Right ventricle myocardium superior (tissue), 1 donor: ENCODE measurements at places on chromosomes 2 and 18. TPM values are rescaled to one million over a fixed set of nuclear protein-coding genes. Genes with fewer than 3 reads are reported as not detected.
A peak's percentile ranks its signal among the peaks of the same experiment; 100 is the strongest.

DNA sequence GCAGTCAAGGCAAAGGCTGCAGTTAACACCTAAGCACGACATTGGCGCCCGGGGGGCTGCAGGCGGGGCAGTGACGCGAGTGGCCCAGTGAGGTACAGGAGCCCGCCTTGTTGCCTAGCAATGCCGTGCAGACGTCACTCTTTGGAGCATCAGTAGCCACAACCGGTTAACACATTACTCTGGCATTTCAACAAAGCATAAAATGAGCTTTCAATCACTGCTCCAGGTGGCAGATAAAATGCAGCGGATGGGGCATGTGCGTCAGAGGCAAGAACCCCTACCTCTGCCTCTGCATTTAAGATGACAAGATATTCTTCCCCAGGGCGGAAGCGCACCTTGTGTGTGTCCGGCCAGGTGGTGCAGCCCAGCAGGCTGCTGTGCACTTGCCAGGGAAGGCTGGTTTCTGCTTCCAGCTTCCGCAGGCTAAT lies 139.4 kb downstream of the MTCL1 start:
- DNase-seq: no peak

Gene TRIM43
- not detected for total RNA-seq

DNA sequence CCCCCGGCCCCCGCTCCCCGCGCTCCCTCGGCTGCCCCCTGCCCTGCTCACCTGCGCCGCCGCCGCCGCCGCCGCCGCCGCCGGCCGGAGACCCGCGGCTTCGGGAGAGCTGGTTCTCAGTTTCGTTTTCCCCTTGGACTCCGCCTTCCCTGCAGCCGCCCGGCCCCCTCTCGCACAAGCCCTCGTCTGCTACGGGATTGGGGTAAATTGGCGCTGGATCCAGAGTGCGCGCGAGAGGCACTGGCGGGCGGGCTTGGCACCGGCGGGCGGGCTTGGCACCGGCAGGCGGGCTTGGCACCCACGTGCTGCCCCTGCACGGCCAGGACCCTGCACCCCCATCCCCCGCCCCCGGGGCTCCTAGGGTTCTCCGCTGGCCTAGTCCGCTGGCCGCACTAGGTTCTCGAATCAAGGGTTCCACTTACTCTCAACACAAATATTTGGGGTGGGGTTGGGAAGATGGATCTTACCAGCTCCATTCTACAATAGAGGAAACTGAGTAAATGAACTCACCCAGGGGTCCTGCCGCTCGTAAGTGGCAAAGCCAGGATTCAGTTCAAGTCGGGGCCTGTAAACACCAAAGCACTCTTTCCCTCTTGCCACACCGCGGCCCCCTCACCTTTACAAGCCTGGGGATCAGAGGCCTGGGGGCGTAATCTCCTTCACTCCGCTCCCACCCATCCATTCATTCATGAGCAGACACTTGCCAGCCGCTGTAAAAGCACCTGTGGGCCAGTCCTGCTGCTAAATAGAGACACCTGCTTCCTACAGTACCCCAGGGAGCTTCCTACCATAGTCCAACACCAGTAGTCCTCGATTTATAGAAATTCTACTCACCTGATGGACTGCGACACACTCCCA lies at the start of gene EIF2AK2:
EIF2AK2 (minus strand) TSS at position 124 of the 858 bp plus-strand sequence. CDS start 9,174 bp downstream, outside the sequence.
- DNase-seq: peak; percentile 91

Gene COL6A3
- 64.9 TPM for total RNA-seq

- DNase-seq: no peak
These were observed 54.0 kb downstream of the CLASP1 start for GRCh38 chr2:121595012-121595891.

Gene ALPP
- not detected for total RNA-seq

GRCh38 chr2:186031229-186031628 lies 292.6 kb downstream of the FSIP2 start:
- DNase-seq: no peak

Gene CNGA3
- total RNA-seq: not detected
